Type B pancreatic cell (in vitro differentiated cells): ENCODE measurements at places on chromosomes 7 and 10. TPM values are rescaled to one million over a fixed set of nuclear protein-coding genes. Genes with fewer than 3 reads are reported as not detected.

DNA sequence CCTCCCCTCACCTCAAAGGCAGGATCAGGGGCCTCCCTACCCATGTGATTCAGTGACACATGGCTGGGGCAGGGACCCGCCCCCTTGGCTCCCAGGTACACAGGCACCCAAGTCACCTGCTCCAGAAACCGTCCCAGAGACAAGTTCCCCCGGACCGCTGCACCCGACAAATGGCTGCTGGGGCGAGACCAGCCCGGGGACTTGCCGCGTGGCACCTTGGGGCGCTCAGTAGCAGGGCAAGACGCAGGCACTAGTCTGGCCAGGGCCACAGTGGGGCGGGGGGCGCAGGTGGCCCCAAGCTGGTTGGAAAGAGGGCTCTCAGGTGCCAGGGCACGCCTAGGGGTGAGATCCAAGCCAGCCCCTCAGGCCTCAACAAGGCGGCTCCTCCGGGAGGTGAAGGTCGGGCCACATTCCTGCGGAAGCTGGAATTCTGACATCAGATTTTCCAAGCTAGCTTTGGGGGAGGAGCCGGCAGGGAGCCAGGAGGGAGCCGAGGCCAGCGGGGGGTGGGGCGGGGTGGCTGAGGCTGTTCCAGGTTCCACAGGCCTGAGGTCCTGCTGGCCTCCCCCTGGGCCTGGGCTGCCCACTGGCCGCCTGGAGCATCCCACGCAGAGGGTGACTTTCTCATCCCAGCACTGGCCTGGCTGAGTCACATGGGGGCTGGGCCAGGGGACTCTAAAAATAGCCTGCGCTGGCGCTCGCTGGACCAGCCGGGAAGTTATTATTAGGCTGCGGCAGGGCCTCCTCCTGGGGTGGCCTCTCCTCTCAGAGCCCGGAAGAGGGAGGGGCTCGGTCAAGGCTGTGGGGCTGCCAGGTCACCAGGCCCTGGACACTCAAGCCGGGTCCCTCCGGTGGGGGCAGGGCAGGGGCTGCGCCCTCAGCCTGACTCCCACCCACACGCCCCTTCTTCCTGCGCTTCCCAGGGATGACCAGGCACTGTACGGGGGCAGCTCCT is 20.5 kb upstream of the INPP5A start:
- DNase-seq = no peak

- DNase-seq = peak; percentile 58
Observed at GRCh38 chr10:47166405-47166777, 133.6 kb upstream of the GDF10 start.

DNA sequence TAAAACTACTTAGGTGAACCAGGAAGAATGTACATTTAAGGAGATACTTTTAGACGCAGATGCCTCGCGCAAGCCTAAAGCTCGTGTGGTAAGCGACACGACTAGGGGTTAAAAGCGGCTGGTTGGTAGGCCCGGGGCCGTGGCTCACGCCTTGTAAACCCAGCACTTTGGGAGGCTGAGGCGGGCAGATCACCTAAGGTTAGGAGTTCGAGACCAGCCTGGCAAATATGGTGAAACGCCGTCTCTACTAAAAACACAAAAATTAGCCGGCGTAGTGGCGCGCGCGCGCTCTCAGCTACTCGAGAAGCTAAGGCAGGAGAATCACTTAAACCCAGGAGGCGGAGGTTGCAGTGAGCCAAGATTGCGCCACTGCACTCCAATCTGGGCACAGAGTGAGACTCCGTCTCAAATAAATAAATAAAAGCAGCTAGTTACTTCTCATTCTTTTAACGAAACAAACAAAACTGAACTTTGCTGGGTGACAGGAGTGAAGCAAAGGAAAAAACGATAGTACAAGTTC is 879 bp downstream of the NUDT5 start:
- no peak for DNase-seq

DNA sequence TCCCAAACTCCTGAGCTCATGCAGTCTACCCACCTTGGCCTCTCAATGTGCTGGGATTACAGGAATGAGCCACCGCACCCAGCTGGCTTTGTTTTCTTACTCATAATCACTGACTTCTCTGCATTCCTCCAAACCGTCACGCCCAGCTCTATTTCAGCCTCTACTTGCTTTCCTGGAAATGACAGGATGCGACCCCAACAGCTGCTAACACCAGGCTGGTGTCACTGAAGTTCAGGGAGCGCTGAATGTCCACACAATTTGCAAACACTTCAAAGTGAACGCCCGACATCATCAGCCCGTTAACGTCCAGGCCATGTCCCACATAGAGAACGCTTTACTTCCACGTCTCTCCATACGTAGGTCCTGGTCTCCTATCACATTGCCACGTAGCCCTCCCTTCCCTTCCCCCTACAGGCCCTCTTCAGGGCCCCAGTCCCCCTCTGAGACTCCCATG is 12.8 kb upstream of the PROSER2 start:
- DNase-seq = no peak

Gene GSTK1
- 110 and 155 TPM in 2 replicates for total RNA-seq

Gene TBXAS1
- total RNA-seq = 4.2 and 5.8 TPM in 2 replicates

Gene AMPH
- total RNA-seq = 2.0 and 19.9 TPM in 2 replicates

- DNase-seq = no peak
Observed at GRCh38 chr10:113045147-113046055, 95.4 kb downstream of the TCF7L2 start.

- peak; percentile 67 for DNase-seq
Observed at GRCh38 chr7:44307301-44307900, 18.0 kb downstream of the CAMK2B start.

DNA sequence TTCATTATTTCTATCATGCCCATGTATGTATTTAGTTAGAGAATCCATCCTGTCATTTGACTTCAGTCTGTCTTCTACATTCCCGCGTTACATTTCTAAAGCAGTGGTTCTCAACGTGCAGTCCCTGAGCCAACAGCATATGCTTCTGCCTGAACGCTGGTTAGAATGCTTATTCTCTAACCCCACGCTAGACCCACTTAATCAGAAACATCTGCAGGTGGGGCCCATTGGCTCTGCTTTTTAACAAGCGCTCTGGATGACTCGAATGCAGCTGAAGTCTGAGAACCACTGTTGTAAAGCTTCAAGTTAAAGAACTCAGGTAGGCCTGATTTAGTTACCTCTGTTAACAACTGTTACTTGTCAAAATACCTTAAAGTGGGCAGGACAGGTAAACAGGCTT is 38.2 kb downstream of the NEUROD6 start:
- DNase-seq = no peak

DNA sequence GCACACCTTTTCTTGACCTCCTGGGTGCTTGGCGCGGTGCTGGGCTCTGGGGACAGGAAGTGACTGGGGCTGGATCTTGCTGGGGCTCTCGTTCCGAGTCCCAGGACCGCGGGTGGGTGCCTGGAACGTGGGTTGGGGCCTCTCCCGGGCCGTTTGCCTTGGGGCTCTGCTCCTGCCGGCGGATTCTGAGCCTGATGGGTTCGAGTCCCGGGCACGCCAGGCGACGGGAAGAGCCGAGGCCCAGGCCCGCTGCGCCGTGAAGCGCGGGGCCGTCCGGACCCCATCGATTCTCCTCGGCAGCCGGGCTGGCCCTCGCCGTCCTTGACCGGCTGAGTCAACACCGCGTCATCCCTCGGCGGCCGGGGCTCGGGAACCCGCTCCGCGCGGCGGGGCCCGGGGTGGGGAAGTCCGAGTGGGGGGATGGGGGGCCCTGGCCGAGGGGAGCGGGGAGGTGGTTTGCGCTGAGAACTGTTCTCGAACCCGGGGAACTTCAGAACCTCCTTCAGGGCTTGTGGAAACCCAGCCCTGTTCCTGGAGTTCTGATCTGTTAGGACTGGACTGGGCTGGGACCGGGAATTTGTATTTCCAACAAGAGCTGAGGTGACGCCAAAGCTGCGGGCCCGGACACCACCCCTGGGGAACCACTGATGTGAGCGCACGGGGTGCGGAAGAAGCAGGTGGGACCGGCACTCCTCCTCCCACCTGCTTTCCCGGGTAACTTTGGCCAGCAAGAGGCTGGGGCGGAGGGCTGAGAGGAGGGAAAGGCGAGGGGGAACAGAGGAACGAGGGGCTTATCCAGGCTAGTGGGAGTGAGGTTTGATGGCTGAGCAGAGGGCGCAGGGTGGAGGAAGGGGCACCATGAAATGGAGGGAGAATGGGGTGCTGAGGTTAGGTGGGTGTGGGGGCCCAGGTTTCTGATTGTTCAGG is 6.2 kb downstream of the HHEX start:
- DNase-seq = no peak

- DNase-seq = no peak
Observed at GRCh38 chr7:44078521-44078920, 3.8 kb downstream of the POLM start.

Gene OR2A1
- total RNA-seq = 0.38 TPM in 1 of 2 replicates, not detected in the other

DNA sequence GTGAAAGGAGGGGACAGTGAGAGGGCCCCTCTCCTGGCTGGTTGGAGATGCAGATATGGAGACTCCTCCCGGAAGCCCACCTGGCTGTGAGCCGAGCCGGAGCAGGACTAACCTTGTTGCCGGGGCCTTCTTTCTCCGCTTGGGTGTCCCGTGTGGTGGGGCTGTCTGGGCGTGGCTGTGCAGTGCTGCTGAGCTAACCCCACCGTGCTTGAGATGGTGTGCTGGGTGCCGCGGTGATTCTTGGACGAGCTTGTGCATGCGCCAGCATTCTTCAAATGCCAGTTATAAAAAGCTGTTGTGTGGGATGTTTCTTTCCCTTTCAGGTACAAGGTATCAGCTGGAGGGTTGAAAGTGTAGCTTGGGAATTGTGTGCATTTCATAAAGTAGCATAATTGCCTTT is 48.8 kb downstream of the DAGLB start:
- no peak for DNase-seq

Gene EVX1
- total RNA-seq = 0.41 and 0.71 TPM in 2 replicates

Gene GPR26
- total RNA-seq = 0.14 and 1.8 TPM in 2 replicates

Gene CCL24
- total RNA-seq = not detected in 2 replicates

GRCh38 chr10:27948186-27948585 is 50.7 kb downstream of the ODAD2 start:
- DNase-seq = no peak

DNA sequence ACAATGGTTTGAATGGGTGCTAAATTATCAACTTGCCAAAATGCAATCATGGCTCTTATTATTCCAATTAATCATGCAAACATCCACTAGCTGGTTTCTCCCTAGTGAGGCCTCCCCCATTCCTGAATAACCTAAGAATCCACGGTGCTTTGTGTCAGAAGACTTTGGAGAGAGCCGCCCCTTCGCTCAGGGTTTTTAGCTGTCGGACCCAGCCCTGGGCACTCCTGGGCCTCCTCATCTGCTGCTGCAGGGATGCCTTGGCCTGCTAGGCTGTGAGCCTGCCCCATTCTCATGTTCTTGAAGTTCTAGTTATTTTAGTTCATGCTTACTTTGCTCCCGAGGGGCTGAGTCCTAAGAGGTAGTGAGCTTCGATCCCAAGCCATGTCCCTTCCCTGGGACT is 34.1 kb upstream of the SFRP5 start:
- DNase-seq = no peak

Gene TMEM236
- total RNA-seq = 11.6 and 14.7 TPM in 2 replicates

Gene PDGFA
- 28.1 and 49.7 TPM in 2 replicates for total RNA-seq

GRCh38 chr10:52106899-52107298 is 207.2 kb upstream of the DKK1 start:
- no peak for DNase-seq

DNA sequence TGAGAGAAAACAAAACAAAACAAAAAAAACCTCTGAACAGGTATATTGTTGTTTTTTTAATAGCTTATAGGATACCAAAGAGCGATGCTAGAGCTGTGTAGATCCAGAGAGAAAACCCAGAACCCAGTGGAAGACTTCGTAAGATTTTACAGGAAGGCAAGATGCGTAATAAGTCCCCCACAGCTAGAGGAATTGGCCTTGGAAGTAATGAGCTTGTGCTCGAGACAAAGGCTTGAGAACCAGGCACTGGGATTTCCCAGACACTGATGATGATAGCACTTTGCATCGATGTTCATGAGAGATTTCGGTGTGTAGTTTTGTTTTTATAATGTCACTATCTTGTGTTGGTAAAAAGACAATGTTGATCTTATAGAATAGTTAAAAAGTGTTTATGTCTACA is 821.5 kb upstream of the IGFBP3 start:
- DNase-seq = no peak

Gene EEPD1
- 3.8 and 35.8 TPM in 2 replicates for total RNA-seq

DNA sequence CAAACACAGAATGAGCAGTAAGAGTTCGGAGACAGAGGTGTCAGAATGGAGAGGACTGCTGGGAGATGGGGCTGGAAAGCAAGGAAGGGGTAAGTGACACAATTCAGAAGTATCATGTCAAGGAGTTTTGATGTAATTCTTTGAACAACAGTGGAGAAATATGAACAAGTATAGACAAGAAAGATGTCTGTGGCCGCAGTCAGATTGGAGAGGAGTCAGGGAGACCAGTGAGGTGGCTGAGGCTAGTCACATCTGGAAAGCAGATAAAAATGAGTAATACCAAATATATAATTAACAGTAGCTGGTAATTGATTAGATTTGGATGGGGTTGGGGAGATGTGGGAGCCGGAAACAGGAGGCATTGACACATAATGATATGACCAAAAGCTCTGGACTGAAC is 540.9 kb downstream of the SUGCT start:
- no peak for DNase-seq

Gene DYNC1I1
- 2.5 and 4.0 TPM in 2 replicates for total RNA-seq

Gene FAM24A
- not detected in 2 replicates for total RNA-seq

GRCh38 chr10:116691635-116692034 is 50.7 kb downstream of the HSPA12A start:
- no peak for DNase-seq

GRCh38 chr7:17879075-17879661 is 61.1 kb downstream of the SNX13 start:
- no peak for DNase-seq

Gene GLI3
- total RNA-seq = 58.0 and 141 TPM in 2 replicates

Gene PRSS37
- not detected in 2 replicates for total RNA-seq

Gene NODAL
- not detected in 2 replicates for total RNA-seq

DNA sequence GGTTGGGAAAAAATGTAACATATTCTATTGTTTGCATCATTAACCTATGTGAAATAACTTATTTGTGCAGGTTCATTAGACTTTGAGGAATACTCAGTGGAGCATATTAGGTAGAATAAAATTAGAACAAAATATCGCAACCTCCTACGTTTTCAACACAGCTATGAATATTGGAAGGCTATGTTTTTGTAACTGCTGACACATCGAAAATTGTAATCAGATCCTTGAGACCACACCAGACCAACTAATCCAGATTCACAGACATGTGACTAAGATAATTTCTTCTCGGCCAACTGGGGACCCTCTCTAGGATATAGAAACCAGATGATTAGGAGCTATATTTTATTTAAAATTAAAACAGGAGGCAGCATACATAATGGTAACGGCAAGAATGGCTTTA is 77.5 kb upstream of the VWC2 start:
- DNase-seq = no peak

Gene PHYHIPL
- 14.3 and 23.8 TPM in 2 replicates for total RNA-seq

- no peak for DNase-seq
Observed at GRCh38 chr10:25725917-25726716, 207.9 kb upstream of the MYO3A start.

- DNase-seq = no peak
Observed at GRCh38 chr7:40507166-40507565, 372.4 kb downstream of the SUGCT start.

Gene GRIFIN
- total RNA-seq = not detected in 2 replicates

GRCh38 chr7:12397671-12398070 is 6.0 kb downstream of the VWDE start:
- no peak for DNase-seq
